ENCODE measurements at places on chromosomes 6 and 20.

- DNase-seq, result peak; percentile 58
Observed at GRCh38 chr6:36724514-36725390, 27.1 kb downstream of the RAB44 start.

- DNase-seq, result no peak
Observed at GRCh38 chr6:160519603-160520042, 144.5 kb downstream of the LPA start.

GRCh38 chr6:24931296-24931695 is 4.5 kb downstream of the RIPOR2 start:
- no peak for DNase-seq

DNA sequence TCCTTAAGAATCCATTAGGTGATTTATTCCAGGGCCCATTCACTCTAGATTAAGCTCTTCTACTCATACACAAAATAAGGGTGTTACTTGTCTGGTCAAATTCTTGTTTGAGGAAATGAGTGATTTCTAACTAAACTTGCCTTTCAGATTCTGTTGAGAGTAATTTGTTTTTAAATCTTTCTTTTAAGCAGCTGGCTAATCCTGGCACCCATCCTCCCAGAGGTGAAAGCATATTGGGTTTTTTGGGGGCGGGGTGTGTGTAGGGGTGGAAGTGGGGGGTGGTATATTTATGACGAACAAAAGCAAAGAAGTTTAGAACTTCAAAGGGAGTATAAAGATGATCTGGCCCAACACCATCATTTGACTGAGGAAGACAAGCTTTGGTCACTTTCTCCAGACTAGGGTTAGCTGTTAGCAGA is 94.7 kb downstream of the RTN4IP1 start:
- DNase-seq, result peak; percentile 77

- no peak for DNase-seq
Observed at GRCh38 chr6:32803416-32803815, 13.4 kb downstream of the HLA-DOB start.

DNA sequence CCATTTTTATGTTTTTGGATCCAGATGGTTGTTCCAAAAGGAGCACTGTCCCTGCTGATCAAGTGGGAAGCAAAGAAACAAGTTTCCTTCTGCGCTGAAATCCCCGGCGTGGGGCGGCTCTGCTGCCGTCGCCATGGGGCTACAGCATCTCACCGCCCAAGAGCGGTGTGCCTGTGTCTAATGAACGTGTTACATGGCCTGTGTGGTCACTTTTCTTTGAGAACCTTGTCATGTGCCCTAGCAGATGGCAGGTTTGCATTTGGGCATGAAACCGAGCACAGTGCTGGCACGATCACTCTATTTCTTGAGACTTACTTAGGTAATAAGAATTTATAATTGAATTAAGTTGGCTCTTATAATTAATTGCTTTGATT is 51.9 kb downstream of the ZDHHC14 start:
- DNase-seq, result no peak

GRCh38 chr6:90372885-90373284 is 76.2 kb upstream of the BACH2 start:
- DNase-seq, result no peak

- no peak for DNase-seq
Observed at GRCh38 chr6:3822747-3823445, 26.3 kb upstream of the FAM50B start.

- no peak for DNase-seq
Observed at GRCh38 chr6:93416571-93417420, 2.6 kb downstream of the EPHA7 start.
